GM13976 (cell line): ENCODE measurements at places on chromosomes 3 and 15.

DNA sequence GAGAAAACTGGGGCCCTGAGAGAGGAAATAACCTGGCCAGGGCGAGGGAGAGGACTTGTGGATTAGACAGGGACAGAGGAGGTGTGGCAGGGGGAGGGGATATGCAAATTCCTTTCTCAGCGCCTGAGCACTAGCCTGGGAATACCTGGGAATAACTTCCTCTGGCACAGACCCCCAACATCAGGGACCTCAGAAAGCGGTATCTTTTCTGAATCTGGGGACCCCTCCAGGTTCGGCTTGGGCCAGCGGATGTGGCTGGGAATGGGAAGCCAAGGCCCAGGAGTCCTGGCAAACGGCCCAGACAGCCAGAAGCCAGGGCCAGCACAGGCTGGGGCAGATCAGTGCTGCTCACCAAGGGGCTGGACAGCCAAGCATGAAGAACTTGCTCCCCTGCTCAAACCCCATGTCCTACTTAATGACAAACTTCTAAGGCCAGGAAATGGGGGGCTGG, 9.2 kb upstream of the ACSBG1 start:
- DNase-seq, result no peak

DNA sequence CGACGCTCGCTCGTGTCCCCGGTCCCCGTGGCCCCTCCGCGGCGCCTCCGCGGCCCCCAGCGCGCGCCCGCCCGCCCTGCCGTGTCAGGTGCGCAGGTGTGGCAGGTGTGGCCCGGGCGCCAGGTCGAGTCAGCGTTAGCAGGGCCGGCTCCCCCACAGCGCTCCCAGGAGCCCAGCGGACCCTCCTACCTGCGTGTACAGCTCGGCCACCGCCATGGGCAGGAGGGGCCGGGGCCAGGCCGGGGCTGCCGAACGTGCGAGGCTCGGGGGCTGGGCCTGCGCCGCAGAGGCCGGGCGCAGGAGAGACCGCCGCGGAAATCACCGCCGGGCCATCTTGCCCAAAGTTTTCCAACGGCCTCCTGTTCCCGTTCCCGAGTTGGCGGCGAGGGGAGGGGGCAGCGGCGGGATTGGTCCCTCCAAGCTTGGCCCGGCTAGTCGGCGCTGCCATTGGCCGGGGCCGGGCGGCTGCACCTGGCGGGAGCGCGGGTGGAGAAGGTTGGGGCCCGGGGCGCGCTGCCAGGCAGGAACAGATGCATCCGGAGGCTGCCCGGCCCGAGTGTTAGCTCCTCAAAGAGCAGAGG, at the start of gene MYO5C:
MYO5C (minus strand) TSS at position 384 of the 581 bp plus-strand sequence; CDS start at position 216, 168 bp downstream.
- no peak for DNase-seq

GRCh38 chr3:37096288-37096687, 78.1 kb downstream of the LRRFIP2 start:
- no peak for DNase-seq

- no peak for DNase-seq
Observed at GRCh38 chr3:22542311-22542710, 660.8 kb upstream of the UBE2E2 start.

- no peak for DNase-seq
Observed at GRCh38 chr15:70094690-70095311, 2.9 kb downstream of the TLE3 start.

GRCh38 chr15:92883876-92884435, 16.2 kb upstream of the CHD2 start:
- no peak for DNase-seq

DNA sequence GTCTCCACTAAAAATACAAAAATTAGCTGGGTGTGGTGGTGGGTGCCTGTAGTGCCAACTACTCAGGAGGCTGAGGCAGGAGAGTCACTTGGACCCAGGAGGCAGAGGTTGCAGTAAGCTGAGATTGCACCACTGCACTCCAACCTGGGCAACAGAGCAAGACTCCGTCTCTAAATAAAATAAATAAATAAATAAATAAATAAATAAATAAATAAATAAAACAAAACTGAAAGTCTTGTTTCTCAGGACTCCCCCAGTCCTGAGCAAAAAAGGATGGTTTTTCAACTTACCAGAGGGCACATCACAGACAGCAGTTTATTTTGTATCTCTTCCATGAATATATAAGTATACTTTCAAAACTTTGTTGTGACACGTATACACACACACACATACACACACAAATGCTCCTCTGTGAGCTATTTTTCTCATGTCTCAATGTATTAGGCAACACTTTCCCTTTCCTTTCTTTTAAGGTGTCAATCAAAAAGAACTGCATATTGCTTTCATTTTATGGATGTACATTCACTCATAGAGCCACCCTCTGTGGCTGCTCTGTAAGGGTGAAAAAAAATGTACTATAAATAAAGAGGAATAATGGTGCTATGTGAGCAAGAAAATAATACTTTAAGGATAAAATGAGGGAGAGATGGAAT, 54.8 kb upstream of the MITF start:
- no peak for DNase-seq

DNA sequence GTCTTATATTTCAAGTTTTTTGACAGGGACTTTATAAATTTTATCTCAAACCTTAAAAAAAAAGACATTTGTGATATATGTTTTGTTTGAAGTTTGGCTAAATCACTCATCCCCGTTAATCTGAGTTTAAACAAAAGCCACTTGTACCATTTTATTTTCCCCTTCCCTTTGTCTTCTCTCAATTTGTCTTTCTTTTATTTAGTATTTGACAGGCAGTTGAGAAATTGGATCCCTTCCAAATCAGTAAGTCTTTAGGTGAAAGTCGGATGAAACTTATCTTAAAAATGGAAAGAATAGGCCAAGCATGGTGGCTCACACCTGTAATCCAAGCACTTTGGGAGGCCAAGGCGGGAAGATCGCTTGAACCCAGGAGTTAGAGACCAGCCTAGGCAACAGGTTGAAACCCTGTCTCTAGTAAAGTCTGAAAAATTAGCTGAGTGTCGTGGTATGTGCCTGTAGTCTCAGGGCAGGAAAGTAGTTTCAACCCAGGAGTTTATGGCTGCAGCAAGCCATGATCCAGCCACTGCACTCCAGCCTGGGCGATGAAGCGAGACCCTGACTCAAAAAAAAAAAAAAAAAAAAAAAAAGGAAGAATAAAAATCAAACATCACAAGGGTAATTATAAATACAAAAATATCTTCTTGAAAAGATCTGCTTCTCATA, 394.6 kb upstream of the TPM1 start:
- DNase-seq, result no peak

DNA sequence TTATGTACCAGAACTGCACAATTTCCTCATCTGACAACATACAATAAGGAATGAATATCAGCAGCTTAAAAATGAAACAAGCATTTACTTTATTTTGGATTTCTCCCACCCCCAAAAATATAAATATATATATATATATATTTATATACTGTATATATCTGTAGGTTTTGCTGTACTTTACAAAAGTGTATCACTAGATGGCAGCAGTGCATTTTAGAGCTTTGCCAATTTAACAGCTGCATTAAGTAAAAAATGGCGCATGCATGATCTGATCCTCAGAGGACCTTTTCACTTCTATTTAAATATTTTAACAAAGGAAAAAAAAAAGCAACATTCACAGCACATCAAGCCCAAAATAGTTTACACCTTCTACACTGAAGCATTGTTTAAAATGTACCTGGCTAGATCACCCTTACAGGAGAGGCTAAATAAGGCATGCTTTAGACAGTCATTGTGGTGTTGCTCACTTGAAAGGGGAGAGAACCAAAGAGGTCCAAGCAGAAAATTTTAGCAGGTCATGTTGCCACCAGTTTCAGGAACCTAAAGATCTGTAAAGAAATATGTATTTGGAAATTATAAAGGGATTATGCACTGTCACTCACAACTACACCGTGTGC, 72.6 kb downstream of the NPTN start:
- peak; percentile 32 for DNase-seq

DNA sequence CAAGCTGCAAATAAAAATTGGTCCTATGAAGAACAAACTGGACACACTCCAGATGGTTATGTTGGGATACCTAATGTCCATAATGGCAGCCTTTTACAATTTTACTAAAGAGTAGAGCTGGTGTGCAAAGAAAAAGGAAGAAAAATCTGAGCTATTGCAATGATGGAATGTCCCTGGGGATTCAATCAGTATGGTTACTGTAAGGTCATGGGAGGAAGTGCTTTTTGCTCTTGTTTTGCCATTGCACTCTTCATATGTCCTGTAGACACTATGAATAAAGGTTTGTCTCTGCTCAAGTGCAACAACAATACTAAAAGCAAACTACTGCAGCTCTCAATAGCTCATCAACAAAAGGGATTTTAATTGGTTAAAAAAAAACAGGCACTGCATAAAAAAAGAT, 5.4 kb downstream of the PFN2 start:
- no peak for DNase-seq

- DNase-seq, result no peak
Observed at GRCh38 chr3:117928836-117929235, 1105.8 kb downstream of the IGSF11 start.

DNA sequence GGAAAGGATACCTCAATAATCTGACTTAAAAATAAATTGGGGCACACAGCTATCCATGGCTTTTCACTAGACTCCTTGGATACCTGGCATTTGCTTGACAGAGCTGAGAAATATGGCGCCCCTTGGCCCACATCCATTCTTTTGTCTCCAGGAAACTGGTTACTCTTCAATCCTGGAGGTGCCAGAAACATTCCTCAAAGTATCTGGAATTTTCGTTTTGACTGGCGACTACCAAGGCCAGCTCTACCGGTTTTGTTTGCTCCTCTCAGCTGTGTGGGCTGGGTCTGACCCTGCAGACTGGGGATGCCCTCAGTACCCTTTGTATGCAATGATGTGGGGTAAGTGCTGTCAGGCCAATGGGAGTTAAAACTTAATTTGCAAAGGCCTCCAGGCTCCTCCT, 27.0 kb downstream of the KATNBL1 start:
- DNase-seq, result no peak
